ENCODE measurements at places on chromosomes 2 and 18.

- no peak for DNase-seq
Measured at GRCh38 chr2:33412920-33413319, 63.5 kb upstream of the RASGRP3 start.

DNA sequence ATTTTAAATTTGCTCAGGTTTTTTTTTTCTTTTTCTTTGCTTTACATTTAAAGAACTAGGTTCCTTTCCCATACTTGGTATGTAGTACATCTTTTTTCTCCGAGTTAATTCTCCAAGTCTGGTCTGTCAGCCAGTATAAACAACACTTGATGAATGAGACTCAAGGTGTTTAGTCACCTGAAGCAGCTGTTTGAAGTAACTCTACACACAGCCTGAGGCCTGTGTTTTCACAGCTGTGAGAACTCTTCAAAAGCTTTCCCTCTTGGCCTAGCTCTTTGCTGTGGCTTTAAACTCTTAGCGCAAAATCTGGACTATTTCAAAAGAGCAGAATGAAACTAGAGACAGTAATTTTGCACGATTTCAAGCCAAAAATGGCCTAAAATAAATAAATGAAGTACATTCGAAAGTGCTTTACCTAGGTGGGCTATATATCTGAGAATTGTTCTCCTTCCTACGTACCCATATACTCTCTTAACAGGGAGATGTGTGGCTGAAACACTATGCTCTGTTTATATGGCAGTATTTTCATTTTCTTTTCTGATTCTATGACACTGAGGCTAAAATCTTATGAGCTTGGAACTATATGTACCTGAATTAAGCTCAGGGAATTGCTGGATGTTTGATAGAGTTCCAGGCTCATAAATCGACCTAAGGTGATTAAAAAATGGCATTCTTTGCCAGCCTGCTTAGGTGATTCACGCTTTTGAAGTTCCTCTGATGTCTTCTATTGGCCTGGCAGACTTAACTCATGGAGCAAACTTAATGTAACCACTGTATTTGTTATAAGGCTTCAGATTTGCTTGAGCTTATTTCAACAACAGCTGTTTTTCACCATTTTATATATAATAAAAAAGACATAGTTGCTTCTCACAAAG, 1044.1 kb upstream of the ZEB2 start:
- DNase-seq = no peak

GRCh38 chr18:25133879-25134278, 218.1 kb downstream of the ZNF521 start:
- no peak for DNase-seq

- DNase-seq = no peak
Measured at GRCh38 chr2:233811087-233811486, 33.0 kb downstream of the MROH2A start.

DNA sequence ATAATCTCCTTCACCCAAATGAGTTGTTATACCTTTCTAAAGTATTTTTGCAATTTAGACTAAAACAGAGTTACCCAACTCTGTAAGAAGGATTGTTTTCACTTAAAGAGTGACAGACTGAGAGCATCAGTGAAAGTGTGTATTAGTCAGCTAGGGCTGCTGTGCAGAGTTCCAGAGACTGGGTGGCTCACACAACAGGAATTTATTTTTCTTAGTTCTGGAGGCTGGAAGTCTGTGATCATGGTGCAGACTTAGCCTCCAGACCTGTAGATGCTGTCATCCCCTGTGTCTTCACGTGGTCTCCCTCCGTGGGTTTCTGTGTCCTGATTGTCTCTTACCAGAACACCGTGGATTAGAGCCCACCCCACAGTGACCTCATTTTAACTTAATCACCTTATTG, 40.0 kb downstream of the BCL2L11 start:
- DNase-seq = no peak

DNA sequence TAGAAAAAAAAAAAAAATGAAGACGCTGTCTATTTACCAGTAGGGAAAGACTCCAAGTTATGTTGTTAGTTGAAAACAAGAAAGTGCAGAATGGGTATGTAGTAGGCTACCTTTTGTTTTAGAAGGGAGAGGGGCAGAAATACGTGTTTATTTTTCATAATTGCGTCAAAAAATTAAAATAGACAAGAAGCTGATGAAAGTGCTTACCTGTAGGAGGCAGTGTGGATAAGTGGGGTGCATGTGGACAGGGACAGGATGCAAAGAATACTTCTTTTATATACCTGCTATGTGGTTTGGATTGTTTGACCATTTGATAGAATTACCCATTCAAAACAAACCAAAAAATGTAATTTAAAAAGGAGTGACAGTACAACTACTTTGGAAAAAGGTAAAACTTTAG, 3.0 kb upstream of the GCG start:
- no peak for DNase-seq

DNA sequence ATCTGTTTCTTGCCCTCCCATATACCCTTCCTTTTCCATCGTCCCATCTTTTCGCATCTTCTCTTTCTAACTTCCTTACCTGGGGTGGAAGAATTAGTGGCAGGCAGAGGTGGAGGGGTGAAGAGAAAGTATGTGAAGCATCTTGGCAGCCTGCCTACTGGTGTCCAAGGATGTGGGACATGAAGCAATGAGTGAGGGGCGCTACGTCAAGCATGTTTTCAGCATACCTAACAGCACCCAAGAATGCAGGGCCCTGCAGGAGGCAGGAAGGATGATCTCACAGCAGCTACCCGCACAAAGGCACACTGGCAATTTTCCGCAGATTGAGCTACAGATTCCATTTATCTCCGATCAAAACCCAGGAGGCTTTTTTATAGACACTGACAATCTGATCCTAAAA, 42.2 kb downstream of the METTL4 start:
- no peak for DNase-seq

DNA sequence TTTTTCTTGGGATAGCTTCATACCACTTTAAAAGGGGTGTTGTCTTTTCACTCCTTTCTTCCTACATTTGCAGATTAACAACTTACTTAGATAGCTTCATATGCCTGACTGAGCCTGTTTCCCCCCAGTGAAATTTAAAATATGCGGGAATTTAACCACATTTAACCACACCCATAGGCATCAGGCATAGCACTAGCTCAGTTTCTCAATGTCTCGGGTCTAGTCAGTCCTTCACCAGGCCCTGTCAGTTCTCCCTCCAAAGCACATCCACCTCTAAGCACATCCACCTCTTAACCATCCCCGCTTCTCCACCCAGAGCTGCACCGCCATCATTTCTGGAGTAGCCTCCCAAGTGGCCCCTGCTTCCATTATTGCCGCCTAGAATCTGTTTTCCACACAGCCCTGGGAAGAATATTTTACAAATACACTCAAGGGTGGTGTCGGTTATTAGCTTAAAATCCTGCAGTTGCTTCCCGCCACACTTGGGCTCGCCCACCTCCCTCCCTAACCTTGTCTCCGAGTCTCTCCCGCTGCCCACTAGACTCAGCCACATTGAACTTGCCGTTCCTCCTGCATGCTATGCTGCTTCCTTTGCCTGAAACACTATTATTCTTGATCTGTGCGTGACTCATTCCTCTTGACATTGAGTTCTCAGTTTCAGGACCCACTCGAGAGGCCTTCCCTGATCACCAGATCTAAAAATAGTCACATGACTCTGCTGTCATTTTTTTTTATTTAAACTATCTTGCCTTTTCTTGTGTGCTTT, 68.3 kb downstream of the SPTBN1 start:
- DNase-seq = no peak

GRCh38 chr2:177072090-177072489, 140.5 kb upstream of the HNRNPA3 start:
- no peak for DNase-seq

- no peak for DNase-seq
Measured at GRCh38 chr2:88638743-88639142, 11.5 kb upstream of the EIF2AK3 start.

- no peak for DNase-seq
Measured at GRCh38 chr2:68190991-68191731, 33.5 kb downstream of the PNO1 start.

DNA sequence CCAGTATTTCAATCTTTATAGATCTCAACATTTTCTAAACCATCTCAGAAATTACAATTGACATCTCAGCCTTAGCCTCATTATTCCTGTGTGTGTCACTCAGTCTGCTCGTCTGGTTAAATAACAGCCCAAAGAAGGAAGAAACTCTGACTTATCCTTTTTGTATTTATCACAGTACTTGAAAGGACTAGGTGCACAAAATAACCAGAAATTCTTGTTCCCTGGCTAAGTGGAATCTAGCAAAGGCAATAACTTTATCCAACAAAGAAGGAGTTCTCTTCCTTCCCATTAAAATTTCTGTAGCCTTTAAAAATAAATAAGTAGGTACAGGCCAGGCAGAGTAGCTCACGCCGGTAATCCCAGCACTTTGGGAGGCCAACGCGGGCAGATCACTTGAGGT, 139.9 kb upstream of the PID1 start:
- DNase-seq = no peak

- no peak for DNase-seq
Measured at GRCh38 chr2:30239986-30240752, 8.8 kb downstream of the LBH start.

DNA sequence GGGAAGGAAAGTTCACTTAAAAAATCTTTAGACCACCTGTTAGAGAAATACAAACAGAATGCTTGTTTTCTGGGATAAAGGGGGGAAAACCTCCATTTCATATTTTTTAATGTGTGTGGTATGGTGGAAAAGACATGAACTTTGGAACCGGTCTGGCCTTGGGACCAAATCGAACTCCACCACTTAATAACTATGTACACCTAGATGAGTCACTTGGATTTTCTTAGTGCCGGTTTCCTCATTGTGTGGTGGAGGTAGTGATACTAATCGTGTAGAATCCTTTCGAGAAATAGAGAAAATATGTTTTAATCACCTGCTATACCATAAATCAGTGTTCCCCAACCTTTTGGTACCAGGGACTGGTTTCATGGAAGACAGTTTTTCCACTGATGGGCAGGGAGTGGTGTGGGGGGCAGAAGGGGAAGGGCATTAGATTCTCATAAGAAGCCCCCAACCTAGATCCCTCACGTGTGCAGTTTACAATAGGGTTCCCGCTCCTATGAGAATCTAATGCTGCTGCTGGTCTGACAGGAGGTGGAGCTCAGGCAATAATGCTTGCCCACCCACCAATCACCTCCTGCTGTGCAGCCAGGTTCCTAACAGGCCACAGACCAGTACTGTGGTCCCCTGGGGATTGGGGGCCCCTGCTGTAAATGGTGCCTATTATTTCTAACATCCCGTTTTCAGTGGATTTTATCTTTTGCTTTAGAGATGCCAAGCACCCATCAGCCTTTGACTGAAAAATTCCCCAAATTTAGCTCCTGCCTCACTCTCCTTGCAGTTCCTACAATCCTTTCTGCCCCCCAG, 308.8 kb downstream of the PRKCE start:
- no peak for DNase-seq

DNA sequence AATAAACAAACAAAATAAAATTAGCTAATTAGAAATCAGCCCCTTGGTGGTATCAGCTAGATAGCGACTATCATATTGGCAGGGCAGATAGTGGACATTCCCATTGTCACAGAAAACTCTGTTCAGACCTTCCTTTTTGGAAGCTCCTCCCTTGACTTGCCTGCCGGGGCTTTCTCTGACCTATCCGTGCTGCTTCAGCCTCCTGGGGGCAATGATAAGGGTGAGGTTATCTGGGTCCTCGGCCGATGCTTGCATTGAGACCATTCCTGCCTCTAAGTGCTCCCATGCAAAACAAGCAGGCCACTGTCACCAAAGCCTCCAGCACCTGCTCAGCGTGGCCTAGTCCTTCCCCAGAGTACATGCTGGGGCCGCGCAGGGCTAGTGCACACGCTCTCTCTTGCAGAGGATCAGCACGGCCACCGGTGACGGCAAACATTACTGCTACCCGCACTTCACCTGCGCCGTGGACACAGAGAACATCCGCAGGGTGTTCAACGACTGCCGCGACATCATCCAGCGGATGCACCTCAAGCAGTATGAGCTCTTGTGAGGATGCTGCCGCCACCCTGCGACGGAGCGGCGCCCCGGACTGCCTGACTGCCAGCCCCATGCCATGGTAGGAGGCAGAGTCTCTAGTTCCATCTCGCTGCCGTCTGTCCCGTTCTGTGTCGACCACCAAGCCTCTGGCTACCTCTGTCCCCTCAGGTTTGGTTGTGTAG, 27.4 kb downstream of the MPPE1 start:
- no peak for DNase-seq

- DNase-seq = no peak
Measured at GRCh38 chr2:99389946-99390345, 52.8 kb downstream of the EIF5B start.

DNA sequence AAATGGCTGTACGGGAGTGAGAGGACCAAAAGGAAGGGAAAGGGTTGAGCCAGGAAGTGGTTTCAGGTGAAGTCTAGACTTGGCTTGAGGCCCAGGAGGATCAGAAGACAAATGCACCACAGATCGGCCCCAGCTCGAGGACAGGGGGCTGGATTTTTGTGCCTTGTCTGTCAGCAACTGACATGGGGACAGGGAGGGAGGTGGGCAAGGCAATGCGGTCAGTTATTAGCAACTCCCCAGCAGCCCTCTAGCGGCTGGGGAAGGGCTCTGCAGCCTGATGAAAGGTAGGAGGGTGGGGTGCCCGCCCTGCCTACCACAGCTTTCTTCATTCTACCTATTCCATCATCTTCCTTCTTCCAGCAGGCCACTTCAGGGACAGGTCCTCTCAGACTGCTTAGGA, 50.0 kb downstream of the CPO start:
- DNase-seq = no peak

DNA sequence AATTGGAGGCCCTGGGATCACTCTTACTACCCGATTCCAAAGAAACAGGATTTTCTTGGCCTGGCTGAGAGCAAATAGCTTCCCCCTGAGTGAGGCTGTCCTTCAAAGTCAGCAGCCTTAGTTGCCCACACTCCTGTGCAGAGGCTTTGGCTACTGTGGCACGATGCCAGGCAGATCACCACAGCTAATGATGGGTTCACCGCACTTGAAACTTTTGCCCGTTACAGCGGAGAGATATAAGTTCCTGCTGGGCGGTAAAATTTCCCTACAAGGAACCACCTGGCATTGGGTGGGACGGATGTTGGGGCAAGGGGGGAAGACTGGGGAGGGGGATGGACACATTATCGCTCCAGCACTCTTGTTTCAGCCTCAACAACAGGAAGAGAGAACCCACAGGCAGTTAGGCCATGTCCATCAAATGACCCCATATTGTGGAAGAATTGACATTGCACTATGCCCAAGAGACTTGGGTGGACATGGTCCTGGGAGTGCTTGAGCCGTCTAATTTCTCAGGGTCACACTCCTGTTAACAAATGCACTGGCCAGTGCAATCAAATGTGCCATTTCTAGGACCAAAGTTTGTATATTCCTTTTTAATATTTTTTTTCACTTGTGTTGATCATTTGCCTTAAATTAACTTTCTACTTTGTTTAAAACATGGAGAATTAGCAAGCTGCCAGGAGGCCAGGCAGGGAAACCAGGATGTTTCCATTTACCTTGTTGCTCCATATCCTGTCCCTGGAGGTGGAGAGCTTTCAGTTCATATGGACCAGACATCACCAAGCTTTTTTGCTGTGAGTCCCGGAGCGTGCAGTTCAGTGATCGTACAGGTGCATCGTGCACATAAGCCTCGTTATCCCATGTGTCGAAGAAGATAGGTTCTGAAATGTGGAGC, 4.4 kb downstream of the IL1B start:
- no peak for DNase-seq

GRCh38 chr2:196286821-196287220, 115.4 kb upstream of the STK17B start:
- DNase-seq = no peak

- no peak for DNase-seq
Measured at GRCh38 chr18:76052227-76052595, 442.8 kb downstream of the ZNF516 start.
